ENCODE measurements at places on chromosomes 5 and 9.

DNA sequence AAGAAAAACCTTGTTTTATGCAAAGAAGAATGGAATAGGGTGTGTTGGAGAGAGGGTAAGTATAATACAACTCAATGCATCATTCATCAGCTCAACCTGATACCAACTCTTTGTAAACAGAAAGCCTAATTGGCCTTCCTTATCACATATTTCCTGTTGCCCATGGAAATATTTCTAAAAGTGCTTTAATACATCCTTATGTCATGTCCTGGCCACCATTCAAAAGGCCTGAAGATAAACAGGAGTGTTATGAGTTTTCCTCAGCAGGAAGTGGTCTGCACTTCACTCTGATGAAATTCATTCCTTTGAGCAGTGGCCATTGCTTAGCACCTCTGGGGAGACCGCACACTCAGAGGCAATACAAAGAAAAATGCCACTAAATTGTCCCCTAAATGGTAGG is 511.2 kb downstream of the SEMA5A start:
- no peak for DNase-seq

- peak; percentile 13 for DNase-seq
Observed at GRCh38 chr9:94554439-94555331, at the start of gene PCAT7. Gene PCAT7, plus strand, starts transcription at chr9:94555083.

- DNase-seq = no peak
Observed at GRCh38 chr9:92478783-92479182, 3.5 kb downstream of the ASPN start.

- DNase-seq = no peak
Observed at GRCh38 chr5:107594253-107595045, 76.3 kb downstream of the EFNA5 start.

- no peak for DNase-seq
Observed at GRCh38 chr9:121105531-121105930, 30.8 kb downstream of the CNTRL start.

GRCh38 chr5:313265-313664 is 8.2 kb upstream of the AHRR start:
- DNase-seq = no peak

GRCh38 chr9:109906766-109907382 is 126.9 kb downstream of the PALM2AKAP2 start:
- no peak for DNase-seq

DNA sequence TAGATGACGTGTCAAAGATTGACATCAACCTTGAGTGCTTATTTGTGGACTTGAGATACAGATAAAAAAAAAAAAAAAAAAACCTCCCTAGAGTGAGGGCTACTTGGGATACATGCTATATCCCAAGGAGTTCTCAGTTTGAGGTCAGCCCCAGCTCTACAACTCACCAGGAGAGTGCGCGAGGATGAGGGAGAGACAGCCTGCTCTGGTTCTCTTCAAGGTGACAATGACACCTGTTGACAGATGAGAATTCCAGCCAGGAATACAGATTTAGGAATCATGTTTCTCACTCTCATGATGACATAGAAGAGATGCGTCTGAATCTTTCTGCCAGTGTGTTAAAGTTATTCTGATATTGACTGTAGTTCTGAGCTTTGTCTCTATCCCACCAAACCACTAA is 24.9 kb upstream of the ARHGAP26 start:
- DNase-seq = no peak

DNA sequence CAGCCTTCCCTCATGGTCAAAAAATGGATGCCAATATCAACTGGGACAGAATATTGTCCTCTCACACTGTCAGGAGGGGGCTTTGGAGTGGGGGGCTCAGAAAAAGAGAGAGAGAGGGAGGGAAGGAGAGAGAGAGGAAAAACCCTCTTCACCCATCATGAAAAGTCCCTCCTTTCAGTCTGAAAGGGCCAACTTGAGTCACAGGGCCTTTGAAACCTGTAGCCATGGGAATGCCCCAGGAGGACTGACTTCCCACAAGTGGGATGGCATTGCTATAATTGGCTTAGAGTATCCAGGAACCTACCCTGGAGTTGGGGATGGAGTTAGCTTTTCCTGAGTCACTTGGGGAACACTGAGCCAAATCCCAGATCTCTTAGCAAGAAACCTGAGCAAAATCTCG is 41.2 kb downstream of the DNAJC21 start:
- DNase-seq = no peak

Measured in GM12864 (cell line).